ENCODE measurements at places on chromosomes 4 and X.

GRCh38 chr4:152385551-152385950 is 150.3 kb downstream of the FBXW7 start:
- no peak for DNase-seq

DNA sequence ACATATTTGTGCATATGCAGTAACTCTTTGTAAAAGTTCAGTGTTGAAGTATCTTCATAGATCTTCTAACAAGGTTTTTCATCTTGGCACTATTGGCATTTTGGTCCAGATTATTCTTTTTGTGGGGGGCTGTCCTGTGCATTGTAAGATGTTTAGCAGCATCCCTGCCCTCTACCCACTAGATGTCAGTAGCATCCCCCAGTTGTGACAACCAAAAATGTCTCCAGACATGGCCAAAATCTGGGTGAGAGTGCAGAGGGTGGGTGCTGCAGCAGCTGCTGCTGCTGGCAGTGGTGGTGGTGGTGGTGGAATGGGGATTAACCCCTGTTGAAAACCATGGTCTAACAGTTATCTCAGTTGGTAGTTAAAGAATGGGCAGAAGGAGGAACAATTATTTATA is 370.0 kb downstream of the GPAT3 start:
- DNase-seq: no peak

DNA sequence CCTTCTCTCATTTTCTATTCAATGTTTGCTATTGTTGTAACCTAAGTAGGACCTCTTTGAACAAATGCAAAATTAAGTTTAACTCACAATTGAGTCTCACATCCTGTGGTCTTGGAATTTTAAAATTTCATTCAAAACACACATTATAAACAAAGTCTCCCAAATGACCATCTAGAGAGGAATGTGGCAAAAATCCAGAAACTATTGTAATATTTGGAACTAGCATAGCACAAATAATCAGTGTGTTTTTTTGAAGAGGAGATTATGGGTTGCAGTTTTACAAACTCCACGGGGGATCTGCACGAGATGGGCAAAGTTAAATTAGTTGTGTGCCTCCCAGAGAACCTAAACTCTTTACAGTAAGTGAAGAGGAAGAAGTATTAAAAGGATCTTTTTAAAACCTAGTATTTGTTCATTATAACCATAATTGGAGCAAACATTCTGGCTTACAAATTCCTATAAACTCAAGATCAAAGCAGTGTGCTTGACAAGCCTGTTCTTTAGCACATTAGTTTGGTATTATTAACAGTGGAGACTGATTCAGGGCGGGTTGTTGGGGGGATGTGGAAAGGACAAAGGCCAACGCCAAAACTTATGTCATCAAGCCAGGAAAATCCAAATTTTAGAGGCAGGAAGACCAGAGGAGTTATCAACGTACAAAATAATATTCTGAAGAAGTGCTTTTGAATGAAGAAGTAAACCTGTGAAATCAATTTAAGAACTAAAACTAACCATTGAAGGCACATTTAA is 22.4 kb upstream of the RBPJ start:
- DNase-seq: no peak

- no peak for DNase-seq
Observed at GRCh38 chr4:87211249-87211952, 9.0 kb downstream of the KLHL8 start.

DNA sequence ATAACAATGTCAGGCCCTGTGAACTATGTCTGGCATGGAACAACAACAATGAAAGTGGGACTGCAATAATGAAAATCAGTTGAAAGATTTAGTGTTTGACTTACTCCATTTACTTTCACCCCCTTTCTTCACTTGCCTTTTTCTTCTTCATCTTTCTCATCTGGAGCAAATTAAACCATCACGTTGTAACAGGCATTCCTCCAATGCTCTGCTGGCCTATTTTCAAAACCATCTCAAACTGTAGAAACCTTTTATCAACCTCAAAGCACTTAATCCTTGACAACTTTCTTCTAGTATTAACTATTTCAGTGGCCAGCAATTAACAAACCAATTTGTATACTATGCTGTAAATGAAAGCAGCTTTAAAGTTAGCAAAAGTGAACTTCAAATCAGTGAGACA is 8.3 kb downstream of the KLHL13 start:
- no peak for DNase-seq

DNA sequence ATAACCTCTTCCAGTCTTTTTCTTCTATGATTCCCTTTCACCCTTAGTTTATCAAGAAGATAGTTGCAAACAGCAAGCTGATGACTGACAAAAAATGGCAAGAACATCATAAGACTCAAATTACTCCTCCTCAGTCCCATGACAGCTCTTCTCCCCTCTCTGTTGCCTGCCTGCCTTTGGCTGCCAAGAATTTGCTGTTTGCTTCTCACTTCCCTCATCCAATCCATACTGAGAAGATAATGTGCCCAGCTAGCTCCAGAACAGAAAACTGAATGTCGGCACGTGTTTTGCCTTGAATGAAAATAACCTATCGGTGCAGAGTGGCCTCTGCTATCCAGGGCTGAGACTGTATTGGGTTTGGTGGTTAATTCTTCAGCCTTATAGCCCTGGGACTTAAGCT is 192.1 kb downstream of the PPARGC1A start:
- no peak for DNase-seq

DNA sequence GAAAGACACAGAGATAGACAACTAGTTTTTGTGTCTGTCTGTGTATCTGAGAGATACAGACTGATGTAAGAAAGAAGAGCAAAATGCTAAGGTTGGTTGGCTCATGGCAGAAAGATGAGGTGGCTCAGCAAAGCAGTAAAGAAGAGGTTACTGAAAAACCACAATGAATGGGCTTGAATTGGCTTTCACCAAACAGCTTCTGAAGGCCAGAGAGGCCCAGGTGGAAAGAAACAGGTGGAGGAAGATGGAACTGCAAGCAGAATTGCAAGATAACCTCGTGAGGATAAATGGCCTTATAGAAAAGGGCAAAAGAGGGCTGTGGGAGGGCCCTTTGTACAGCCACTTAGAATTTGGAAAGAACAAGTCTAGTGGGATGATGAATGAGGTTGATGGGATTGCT is 39.6 kb downstream of the GAB3 start:
- no peak for DNase-seq

DNA sequence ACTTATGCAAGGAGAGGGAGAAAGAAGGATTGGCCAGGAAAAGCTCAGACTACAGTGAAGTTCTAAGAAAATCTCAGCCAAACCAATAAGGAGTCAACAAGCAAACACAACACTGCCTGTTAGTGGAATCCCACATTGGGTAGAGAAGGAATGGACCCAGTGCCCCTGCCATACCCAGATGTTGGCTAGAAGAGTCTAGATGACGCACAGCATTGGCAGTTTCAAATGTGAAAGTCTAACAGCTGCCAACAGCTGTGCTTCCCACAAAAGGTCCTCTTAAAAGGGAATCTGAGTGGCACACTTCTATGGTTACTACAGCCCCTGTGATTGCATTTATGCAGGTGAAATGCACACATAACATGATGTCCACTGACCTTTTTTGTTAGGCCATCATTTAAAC is 37.2 kb upstream of the CPEB2 start:
- no peak for DNase-seq

- DNase-seq: no peak
Observed at GRCh38 chr4:86218746-86219473, 140.9 kb downstream of the MAPK10 start.

DNA sequence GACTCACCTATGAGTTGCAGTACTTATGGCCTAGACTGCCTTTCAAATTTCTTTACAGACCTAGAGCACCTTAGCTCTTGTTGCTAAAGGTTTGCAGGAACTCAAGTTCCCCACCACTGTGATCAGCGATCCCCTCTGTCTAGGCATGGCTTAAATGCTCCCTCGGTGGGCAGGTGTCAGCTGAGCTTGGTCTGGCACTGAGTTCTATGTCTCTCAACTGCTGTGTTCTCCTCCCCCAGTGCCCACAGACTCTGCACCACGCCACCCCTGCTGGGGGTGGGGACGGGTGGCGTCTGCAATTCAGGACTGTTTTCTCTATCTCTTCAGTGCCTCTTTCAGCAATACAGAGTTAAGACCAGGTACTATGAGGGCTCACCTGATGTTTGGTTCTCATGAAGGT is 30.5 kb downstream of the TMEM271 start:
- no peak for DNase-seq

DNA sequence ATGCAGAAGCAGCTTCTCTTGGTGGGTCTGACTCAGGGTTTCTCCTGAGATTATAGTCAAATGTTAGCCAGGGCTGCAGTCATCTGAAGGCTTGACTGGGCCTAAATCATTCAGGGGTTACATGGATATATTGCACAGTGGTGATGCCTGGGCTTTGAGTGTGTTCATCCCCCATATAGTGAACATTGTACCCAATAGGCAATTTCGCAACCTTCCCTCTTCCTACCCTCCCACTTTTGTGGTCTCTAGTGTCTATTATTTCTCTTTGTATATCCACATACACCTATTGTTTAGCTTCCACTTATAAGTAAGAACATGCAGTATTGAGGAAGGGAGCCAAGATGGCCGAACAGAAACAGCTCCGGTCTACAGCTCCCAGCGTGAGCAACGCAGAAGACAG is 90.3 kb upstream of the CAMK2D start:
- no peak for DNase-seq

DNA sequence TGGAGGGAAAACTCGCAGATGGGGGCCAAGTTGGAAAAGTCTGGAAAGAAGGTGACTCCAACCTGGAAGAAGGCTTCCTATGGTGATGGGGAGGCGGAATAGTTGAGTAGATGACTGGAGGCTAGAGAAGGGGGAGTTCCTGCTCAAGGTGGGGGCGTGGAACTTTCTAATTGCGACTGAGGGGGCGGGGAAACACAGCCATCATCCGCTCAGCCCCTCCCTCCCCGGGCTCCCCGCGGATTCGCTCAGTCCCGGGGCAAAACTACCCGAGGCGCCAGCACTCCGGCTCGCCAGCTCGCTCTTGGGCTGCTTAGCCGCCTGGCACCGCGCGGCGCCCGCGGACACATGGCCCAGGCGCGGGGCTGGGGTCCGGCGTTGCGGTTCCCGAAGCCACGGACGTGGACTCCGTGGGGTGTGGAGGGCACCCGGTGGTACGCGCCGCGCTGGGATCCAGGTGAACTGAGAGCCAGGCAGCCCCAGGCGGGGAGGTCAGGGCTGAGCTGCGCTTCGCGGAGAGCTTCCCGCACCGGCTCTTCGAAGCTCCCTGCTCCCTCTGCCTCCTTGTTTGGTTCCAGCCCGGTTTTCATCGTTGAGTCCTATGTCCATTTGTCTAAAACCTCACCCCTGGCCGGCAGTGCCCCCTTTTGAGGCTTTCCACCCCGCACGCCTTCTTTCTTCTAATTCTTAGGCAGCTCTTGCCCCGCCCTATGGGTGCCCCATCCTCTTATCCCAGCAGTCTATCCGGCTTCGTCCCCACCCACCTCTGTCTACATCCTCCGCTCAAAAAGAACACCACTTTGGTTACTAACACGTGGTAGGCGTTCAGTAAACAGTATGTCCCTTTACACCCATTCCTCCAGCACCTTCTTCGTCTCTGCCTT is 38.9 kb downstream of the STARD8 start:
- DNase-seq: peak; percentile 38
